Bronchial epithelial cell (primary cell): ENCODE measurements at places on chromosomes 3 and 15. TPM values are rescaled to one million over a fixed set of nuclear protein-coding genes. Genes with fewer than 3 reads are reported as not detected.

Gene CCDC191
- 1.6 and 1.9 TPM in 2 replicates for total RNA-seq

- no peak for DNase-seq
These were observed 373.1 kb upstream of the ADAMTS9 start for GRCh38 chr3:65060904-65061303.

Gene FAM43A
- 2.9 and 3.7 TPM in 2 replicates for total RNA-seq

DNA sequence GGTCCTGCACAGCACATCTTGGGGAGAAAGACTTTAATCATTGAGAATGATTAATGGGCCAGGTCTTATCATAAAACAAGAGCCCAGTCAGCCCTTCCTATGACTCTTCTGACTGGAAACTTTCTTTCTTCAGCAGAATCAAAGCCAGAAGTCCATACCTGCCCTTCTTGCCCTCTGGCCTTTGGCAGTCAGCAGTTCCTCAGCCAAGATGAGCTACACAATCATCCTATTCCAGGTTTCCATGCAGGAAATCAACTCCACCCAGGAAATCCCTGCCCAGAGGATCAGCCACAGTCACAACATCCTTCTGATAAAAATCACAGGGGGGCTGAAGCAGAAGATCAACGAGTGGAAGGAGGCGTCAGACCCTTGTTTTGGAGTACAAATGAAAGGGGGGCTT, 26.9 kb downstream of the ZNF589 start:
- peak; percentile 71 for DNase-seq

- no peak for DNase-seq
These were observed 668 bp downstream of the MRAS start for GRCh38 chr3:138348754-138349739.

DNA sequence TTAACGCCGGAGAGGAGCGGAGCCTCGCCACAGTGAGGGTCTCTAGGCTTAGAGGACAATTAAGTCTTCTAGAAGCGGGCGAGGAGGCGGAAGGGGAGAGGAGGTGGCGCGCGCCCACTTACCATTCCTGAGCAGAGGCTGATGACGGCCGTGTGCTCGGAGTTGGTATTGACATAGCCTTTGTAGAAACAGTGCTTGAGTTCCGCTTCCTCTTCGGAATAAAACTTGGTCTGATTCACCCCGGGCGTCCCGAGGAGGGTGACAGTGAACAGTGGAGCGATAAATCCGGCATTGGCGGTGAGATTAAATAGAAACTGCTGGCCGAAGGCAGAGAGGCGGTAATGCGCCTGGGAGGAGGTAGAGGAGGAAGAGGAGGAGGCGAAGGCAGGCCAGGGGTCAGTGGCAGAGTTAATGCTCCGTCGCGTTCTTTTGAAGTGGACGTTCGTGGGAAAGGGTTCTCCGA, 1.3 kb downstream of the ADAMTS9 start:
- DNase-seq, result peak; percentile 54

DNA sequence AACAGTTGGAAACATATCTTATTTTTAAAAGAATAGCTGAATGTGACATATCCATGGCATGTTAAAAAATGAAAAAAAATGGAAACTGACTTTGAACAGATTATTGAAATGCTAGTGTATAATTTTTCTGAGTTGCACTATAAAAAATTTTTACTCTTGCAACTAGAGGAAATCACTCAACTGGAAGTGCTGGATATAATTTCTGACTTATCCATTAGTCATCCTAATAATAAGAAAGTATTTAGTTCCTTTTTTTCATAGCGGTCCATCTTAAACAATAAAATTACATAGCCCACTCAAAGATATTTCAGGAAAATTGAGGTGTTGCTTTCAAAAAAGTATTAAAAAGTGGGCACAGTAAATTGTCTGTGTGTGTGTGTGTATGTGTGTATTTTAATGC, 80.7 kb downstream of the MBNL1 start:
- DNase-seq, result peak; percentile 65

- DNase-seq, result peak; percentile 41
These were observed 646 bp downstream of the IQCB1 start for GRCh38 chr3:121834157-121834670.

DNA sequence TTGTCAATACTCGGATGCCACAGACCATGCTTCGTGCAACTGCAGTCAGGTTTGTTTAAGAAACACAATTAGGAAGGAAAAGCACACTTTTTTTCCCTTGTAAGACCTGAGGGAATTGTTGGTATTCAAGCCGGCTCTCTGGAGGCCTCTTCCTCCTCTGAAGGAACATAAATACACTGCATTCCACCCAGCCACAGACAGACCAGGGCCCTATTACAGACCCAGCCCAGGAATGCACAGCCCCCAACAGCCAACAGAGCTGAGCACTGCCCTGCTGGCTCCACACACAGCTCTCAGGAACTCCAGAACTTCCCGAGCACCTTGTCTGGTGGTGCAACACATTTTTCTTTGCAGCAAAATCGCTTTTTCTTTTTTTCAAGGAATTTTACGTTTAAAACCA, 488.7 kb upstream of the PROK2 start:
- DNase-seq, result no peak

DNA sequence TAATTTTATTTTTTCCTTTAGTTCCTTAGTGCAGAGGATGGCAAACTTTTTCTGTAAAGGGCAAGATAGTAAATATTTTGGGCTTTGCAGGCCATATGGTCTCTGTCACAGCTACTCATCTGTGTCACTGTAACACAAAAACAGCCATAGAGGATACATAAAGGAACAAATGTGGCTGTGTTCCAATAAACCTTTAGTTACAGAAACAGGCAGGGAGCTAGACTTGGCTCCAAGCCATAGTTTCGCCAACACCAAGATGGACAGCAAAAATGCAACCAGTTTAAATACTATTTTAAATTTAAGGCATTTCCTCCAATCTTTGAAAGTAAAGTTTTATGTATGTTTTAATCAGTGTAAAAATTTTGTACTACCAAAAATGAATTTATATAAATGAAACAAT, 753.4 kb downstream of the FHIT start:
- DNase-seq, result no peak

Gene H1-8
- total RNA-seq, result not detected in 2 replicates
